ENCODE measurements at places on chromosomes 5 and 9.

DNA sequence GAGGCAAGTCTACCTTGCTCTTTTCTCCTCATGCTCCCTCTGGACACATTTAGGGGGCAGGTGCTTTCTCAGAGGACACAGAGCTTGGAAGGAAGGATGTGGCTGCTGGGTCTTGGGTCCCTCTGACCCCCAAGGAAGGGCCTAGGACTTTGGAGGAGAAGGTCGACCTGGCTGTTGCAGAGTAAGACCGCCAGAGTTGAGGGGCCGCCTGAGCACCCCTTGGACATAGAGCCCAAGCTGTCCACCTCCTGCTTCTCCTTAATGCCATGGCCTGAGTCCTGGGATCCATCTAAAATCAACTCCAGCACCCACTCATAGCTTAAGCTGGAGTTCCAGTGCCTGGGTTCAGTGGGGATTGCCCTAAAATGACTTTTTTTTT lies 20.6 kb downstream of the LAMC3 start:
- DNase-seq: no peak

DNA sequence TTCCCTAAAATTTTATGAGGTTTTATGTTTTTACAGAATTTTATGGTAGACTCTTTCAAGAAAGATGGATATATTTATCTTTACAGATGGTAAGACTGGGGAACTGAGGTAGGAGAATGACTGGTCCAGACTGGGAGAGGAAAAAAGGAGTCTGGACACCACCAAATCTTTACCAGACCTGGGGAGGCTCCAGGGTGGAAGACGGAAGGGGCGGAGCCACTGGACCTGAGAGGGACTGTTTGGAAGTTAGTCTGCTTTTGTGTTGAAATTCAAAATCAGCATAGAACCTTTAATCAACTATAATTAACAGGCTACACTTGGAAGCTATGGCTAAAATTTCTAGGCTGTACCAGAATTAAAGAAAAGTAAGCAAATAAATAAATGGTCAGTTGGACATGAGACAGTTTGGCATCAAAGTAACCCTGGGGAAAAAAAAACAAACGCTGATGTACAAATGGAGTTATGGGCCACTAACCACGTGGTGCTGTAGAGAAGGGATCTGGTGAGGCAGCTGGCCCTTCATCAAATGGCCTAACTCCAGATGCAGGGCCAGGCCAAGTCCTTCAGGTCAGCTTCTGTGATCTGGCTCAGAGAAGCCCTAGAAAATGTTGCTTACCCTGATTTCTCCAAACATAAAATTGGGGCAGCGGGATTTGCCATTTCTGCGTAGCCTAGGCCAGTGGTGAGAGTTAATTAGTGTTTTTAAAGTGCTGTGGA lies 155.1 kb downstream of the ARSB start:
- DNase-seq: no peak

GRCh38 chr9:80560976-80561375 lies 989.2 kb downstream of the TLE4 start:
- DNase-seq: no peak

- no peak for DNase-seq
These were observed 63.2 kb upstream of the BRINP1 start for GRCh38 chr9:119432428-119432827.

DNA sequence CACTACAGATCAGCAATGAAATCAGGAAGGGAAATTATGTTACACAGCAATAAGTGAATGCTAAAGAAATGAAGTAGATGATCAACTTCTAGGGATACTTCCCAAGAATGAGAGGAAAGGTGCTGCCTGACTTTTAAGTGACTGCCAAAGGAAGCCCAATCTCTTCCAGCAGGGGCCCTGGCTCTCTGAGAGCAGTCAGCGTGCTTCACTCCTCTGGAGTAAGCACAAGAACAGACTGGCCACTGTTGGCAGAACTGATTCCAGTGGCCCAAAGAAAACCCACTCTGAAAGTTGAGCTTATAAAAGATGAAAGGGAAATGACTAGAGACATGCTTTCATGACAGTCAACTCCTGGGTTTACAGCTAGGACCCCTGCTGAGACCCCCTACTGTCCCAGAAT lies 41.8 kb downstream of the MTMR12 start:
- DNase-seq: no peak
